ENCODE measurements at places on chromosomes 13 and 19.

DNA sequence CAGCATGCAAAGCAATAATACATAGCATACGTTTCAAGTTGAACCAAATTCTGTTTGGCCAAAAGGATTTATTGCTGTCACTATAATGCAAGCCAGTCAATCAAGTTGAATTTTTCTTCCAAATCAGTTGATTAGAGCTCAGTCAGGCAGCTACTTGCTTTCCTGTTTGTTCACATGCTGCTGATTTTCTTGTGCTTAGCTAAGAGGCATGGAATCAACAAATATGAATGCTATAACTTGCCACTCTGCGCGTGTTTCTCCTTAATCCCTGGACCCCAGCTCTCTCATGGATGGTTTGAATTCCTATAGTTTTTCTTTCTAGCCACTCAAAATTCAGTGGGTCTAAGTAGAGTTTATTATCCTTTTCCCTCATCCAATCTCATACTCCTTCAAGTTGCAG, 311.3 kb downstream of the KLF5 start:
- DNase-seq = no peak

GRCh38 chr13:76913898-76914297, 27.7 kb upstream of the KCTD12 start:
- DNase-seq = no peak

DNA sequence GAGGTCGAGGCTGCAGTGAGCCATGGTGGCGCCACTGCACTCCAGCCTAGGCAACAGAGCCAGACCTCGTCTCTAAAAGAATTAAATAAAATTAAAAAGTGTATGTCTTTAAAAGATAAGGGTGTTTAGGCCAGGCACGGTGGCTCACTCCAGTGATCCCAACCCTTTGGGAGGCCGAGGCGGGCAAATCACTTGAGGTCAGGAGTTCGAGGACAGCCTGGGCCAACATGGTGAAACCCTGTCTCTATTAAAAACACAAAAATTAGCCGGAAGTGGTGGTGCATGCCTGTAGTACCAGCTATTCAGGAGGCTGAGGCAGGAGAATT, 7.5 kb upstream of the SDHAF1 start:
- no peak for DNase-seq

- no peak for DNase-seq
Observed at GRCh38 chr13:30806784-30807183, 71.4 kb downstream of the ALOX5AP start.

DNA sequence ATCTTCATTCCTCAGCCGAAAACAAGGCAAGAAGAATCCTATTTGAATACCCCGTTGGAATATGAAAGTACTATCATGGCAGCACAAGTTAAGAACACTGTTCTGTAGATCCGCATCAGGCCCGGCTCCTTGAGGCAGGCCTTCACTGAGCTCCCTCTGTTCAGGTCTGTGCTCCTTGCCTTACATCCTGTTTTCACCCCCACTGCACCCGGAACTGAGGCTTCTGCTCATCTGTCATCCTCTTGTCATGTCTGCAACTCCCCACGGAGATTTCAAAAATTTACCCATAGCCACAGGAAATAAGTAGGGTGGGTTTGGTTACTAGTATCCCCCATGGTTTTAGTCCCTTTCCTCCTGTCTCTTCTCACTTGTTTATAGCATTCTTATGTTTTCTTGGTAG, 861.9 kb downstream of the GPC5 start:
- DNase-seq = no peak

GRCh38 chr19:19067276-19068072, 3.7 kb downstream of the SLC25A42 start:
- DNase-seq = no peak

DNA sequence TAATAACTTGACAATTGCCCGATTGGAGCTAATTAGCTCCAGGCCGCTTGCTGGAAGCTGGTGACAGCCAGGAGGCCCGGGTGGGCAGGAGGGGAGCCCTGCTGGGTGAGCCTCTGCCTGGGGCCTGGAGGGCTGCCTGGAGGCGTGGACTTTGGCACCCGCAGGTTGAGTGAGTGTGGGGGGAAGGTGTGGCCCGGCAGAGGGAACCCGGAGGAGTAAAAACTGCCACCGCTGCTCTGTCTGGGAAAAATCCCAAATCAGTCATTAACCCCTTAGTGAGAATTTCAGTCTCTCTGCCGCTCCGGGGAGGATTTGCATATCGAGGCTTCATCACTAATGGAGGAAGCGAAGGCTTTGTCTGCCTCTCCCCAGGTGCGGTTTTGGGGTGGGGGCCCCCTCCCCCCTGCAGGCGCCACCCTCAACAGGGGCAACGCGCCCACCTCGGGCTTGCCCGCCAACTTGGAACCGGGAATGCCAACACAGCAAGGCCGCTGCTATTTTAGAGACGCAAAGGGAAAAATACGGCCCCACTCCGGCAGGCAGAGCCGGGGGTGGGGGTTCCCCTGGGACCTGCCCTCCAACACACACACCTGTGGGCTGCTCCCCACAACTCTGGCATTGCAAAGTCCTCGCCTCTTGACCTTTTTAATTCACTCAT, 6.2 kb downstream of the EFNA2 start:
- DNase-seq = no peak

Data from Caki2 (cell line).